ENCODE measurements at places on chromosomes 1 and 21.

- DNase-seq: no peak
Measured at GRCh38 chr21:37845535-37845934, 70.7 kb downstream of the KCNJ6 start.

GRCh38 chr1:156435545-156436140 lies 64.9 kb downstream of the MEF2D start:
- DNase-seq: no peak

GRCh38 chr1:44681905-44682882 lies 7.7 kb downstream of the ARMH1 start:
- DNase-seq: no peak

DNA sequence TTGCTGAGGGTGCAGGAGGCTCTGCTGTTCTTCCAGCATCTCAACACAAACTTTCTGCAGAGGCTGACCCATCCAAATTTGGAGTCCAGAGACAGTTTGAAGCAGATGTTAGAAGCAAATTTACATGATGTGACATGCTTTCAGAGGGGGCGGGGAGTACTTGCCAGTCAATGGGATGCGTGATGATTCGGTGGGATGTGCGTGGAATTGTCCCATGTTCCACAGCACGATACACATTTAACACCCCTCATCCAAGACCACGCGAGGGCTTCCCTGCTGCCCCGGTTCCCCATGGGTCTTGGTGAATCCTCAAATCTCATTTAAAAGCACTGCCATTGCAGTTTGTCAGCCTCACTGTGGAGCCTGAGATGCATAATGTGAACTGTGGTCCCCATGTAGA lies 78.6 kb upstream of the TLR5 start:
- DNase-seq: no peak

DNA sequence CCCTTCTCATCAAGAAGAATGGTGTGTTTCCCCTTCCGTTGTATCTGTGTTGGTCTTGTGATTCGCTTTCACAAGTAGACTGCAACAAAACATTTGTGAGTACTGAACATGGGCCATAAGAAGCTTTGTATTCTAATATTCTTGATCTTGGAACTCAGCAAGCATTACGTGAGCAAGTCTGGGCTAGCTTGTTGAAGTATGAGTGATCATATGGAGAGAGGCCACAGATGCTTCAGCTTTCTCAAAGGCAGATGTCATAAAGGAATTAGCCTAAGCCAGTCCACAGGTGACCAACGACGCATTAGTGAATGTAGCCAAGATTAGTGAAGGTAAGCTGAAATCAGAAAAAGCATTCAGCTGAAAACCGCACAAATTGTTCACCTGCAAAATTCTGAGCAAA lies 609.6 kb upstream of the NEGR1 start:
- DNase-seq: no peak

DNA sequence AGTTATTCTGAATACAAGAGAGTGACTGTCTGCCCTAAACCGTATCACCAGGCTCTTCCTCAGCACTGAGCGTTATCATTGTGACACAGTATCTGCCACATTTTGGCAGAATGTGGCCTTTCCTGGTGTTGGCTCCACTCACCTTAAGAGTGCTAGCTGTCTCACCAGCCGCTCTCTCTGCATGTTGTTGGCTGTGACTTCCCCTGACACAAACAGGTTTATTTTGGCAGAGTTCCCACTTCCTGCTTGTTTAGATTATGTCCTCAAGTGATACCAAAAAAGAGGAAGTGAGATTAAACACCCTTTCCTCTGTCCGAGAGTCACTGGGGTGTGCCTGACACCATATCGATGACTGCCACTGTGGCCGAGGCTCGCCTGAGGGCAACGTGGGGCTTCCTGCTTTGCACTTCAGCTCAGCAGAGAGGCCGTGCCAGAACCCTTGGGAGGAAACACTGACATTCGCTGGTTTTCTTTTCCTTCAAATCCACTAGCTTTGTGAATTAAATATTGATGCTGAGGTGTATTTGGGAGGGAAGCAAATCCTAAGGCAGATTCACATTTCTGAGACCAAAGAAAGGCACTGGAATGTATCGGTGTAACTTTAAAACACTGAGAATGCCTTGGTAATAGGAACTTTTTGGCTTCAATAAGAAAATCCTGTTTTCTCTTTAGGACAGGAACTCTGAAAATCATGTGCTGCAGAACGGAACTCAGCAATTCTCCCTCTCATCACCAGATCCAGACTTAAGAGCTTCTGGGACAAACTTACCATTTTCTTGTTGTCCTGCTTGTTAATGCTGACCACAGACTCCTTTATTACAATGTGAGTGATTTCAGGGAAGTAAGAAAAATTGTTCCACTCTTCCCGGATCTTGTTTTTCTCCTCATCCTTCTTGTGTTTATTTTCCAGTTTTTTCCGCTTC lies 102.1 kb downstream of the JAK1 start:
- DNase-seq: peak; percentile 9

DNA sequence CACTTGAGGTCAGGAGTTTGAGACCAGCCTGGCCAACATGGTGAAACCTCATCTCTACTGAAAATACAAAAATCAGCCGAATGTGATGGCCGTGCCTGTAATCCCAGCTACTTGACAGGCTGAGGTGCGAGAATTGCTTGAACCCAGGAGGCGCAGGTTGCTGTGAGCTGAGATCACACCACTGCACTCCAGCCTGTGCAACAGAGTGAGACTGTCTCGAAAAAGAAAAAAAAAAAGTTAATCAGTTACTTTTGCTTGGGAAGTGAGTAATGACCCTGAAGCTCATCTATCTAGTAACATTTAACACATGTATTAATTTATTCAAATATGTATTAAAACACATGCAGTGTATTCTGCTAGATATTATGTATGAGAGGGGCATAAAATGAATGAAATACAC lies 49.4 kb downstream of the ZNF326 start:
- DNase-seq: no peak

DNA sequence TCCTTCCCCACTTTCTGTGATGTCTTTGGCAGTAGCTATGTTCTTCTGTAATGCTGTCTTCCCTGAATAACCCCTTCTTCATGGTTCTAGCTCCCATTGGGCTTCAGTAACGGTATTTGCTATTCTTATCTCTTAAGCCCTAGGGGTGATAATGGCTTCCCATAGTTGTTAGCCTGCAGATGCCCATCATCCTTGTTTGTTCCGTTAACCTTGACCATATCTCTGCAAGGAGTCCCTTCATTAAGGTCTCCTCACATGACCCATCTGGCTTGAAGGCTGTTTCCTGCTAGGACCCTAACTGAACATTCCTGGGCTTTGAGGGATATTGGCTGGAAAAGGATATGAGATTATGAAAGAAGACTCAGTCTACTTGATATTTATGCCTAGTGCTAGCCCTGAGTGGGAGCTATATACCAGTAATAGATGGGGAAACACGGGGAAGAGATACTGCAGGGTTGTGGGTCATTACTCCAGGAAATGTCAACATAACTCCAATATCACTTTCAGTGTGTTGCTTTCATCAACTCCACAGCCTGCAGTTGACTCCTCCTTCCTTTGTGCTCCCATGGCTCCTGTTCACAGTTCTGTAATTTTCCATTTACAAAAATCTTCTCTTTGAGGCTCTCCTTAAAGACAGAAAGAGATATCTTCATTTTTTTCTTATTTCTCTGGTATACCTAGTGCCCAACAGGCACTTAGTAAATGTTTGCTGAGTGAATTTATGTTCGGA lies 2.5 kb downstream of the MR1 start:
- no peak for DNase-seq

- DNase-seq: no peak
Measured at GRCh38 chr1:180221462-180221861, 8.6 kb upstream of the LHX4 start.

DNA sequence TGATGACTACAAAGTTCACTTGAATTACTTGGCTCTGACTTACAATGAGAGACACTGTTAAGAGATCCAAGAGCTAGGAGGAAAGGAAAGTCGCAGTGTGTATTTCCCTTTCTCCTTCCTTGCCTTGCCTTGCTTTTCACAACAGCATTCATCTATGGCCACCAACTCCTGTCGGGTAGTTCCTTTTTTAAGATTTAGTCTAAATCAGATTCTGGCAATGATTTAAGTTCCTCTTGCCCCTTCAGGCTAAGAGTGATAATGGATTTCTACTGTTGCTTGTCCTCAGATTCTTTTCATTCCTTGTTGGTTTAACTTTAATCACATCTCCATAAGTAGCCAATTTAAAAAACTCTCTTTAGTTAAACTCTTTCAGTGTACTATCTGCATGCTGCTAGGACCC lies 91.9 kb downstream of the GTF2B start:
- no peak for DNase-seq

GRCh38 chr1:6886523-6886922 lies 101.3 kb downstream of the CAMTA1 start:
- no peak for DNase-seq

Data from activated T-cell treated with anti-CD3 and anti-CD28 coated beads for 24 hours (primary cell).